ENCODE measurements at places on chromosomes 1 and 21.

DNA sequence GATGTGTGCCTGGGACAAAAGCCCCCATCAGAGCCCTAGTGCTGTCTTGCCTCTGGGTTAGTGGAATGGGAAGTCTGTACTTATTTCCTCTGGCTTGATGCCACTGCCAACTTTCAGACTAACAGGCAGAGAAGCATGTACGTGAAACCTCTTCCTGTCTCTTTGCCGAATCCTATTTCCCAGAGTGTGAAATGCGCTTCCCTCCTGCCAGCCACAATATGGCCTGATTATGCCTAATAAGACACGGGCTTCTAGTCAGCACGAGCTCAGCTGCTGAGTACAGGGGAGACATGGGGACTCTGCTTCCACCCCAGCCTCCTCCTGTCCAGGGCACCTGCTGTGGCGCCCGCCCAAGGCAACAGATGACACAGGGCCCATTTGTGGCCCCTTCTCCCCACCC is 111.4 kb downstream of the KCND3 start:
- no peak for DNase-seq

DNA sequence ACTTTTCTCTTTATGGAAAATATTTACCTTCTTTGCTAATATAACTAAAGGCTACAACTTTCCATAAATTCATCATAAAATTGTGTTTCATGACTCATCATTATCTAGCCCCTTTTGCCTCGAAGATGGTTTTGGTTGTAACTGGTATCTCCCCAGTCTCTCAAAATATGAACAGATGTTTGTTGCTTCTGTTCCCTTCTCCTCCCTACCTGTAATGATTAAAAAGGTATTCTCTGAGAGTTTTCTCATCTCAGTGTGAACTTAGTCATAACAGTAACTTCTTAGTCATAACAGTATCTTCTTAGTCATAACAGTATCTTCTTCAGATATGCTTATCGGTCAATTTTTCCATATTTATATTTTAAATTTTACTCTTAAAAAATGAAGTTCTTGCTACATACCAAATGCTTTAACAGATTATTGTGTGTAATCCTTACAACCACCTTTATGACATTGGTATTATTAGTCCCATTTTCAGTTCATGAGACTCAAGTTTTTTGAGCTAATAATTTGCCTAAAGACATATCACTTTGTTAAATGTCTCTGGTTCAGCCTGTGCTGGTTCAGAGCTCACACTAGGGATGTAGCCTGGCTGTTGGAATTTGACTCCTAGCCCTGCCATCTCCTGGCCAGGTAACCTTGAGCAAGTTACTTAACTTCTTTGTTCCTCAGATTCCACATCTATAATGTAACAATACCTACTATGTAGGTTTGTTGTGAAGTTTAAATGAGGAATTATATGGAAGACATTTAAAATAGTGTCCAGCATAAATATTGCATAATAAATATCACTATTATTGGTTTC is 32.6 kb downstream of the ATP1B1 start:
- DNase-seq, result no peak

DNA sequence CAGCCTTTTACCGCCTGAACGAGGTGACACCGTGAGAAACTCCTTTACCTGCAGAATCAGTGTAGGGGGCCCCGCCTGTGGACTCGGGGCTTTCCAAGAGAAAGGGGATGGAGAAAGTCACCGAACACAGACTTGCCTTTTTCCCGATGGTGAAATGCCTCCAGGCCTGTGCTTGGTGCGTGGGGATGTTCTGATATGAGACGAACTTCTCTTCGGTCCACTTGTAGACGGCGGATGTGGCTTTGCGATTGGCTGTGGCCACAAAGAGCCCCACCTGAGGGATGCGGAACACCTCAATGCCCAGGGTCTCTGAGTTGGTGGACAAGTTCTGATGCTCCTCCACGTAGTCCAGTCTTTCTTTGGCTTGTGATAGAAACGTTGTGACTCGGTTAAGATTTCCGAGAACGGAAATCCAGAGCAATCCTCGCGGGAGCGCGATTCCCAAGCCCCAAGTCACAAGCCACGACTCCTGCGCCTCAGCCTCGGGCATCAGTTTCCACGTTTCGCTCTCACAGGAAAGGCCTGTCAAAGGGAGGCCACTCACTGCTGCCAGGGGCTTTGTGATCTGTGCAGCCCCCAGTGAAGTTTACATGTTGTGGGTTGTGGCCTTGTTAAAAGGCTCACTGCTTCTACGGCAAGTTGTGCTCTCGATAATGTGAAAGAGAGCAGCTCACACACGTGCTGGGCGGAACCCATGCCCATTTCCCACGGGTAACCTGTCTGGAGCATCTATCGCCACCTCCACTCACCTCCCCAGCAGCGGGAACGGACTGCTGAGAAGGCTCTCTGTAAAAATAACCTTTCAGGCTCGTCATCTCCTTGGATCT is 12.6 kb downstream of the KRTAP10-1 start:
- DNase-seq, result peak; percentile 1

- DNase-seq, result no peak
Measured at GRCh38 chr1:245091171-245091621, 63.6 kb upstream of the KIF26B start.

GRCh38 chr1:84330125-84330984 is 28.8 kb downstream of the SAMD13 start:
- no peak for DNase-seq

Measured in activated CD4-positive, alpha-beta T cell treated with anti-CD3 and anti-CD28 coated beads for 36 hours (primary cell).